ENCODE measurements at places on chromosomes 5 and 9.

DNA sequence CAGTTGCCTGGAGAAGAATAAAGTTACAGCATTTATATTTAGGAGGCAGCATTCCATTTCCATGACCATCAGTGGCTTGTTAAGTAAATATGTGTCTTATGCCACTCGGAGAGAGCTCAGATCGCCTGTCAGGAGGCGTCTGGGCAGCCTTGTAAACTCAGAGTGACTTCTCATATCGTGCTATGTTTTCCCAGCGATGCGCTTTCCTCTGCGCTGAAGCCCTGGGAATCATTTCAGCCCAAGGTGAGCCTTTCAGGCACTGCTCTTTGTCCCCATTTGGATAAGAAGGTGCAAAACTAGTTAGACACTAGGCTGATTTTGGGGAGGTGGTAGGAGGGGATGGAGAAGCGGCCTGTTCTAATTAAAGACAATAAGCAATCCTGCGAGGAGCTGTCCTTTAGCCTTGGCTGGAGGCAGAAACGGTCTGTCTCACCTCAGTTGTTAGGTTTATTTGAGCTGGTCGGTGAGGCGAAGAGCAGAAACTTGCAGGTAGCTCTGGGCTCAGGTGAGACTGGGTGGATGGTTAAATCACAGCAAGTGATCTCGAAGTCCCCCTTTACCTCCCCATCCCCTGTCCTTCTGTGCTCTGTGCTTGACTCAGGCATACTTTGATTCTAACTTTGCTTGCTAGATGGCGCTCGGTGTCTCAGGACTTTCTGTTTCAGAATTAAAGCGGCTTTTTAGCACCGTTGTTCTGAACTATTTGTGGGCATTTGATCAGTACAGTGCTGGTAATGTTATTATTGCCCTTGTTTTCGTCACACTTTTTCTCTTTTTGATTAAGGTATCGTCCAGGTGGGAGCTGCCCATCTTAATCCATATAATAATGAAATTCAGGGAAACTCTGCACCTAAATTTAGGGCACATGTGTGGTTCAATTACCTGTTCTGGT, 24.6 kb downstream of the NR2F1 start:
- DNase-seq, result peak; percentile 75

GRCh38 chr5:7779019-7780005, 71.6 kb downstream of the CFAP90 start:
- no peak for DNase-seq

DNA sequence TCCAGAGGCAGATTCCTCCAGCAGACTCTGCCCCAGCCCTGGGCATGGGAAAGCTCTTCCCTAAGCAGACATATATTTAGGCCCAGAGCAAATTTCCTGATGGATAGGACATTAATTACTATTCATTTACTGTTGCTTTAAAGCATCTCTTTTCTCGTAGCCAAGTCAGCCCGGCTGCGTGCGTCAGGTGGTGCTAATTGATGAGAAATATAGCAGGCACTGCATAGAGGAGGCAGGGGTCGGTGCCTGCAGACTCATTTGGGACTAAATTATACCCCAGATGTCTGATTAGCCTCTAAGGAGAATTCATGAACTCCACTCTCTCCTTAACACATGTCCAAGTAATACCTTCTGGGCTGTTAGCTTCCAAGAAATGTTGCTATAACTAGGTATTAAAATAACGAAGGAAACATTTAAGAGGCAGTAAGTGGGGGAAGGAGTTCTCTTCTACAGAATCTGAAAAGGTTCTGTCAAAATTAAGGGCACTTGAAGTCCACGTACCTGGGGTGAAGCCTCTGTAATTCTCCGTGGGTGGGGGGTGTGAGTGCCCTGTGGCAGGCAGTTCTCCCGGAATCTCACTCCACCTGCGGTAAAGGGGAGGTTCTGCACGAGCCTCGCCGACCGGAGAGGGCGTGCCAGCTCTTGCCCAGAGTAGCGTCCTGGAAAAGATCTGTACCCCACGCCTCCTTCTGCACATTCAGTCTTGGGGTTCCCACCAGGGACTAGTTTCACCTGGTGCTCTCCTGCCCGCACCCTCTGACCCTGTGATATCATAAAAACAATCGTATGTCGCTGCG, 115.9 kb upstream of the FCN2 start:
- no peak for DNase-seq

DNA sequence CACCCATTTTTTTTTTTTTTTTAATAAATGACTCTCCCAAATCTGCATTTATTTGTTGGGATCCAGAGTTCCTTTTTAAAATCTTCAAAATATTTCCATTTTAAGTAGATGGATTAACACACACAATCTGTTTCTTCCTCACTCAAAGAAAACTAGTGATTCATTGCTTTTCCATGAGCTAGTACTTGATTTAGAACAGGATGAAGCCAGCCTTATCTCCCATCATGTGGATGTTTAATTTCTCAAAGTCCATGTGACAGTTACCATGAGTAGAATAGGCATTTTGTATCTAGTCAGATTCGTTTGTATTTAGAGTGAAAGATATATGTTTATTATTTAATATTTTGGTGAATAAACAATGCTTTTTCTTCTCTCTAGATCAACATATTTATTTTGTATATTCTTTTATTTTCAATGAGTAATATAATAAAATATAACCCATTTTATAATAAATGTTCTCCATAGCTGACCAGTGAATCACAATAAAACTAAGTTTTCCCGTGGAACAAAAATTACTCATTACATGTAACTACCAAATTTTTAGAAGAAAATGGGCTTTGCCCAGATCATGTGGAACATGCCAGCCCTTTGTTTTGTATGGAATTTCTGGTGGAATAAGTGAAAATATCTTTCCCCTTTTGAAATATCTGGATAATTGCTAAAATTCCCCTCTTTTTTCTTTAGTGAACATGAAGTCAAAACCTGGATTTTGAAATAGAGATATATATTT, 54.9 kb upstream of the RPS23 start:
- DNase-seq, result no peak

DNA sequence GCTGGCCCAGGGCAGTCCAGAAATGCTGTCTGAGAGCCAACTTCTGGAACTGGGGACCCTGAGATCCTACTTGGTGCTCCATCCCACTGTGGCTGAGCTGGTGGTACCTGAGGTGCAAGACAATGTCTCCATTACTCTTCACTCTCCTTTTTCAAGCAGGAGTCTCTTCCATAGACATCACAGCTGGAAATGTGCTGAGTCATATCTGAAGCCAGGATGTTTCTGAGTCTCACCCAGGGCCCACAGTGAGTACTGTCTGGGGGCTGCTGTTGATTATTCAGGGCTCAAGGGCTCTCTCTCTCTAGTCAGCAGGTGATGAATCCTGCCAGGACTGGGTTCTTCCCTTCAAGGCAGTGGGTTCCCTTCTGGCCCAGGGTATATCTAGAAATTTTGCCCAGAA, 145.2 kb upstream of the TAS2R1 start:
- no peak for DNase-seq

- DNase-seq, result no peak
Observed at GRCh38 chr5:41870627-41871048, 413 bp upstream of the OXCT1 start.

DNA sequence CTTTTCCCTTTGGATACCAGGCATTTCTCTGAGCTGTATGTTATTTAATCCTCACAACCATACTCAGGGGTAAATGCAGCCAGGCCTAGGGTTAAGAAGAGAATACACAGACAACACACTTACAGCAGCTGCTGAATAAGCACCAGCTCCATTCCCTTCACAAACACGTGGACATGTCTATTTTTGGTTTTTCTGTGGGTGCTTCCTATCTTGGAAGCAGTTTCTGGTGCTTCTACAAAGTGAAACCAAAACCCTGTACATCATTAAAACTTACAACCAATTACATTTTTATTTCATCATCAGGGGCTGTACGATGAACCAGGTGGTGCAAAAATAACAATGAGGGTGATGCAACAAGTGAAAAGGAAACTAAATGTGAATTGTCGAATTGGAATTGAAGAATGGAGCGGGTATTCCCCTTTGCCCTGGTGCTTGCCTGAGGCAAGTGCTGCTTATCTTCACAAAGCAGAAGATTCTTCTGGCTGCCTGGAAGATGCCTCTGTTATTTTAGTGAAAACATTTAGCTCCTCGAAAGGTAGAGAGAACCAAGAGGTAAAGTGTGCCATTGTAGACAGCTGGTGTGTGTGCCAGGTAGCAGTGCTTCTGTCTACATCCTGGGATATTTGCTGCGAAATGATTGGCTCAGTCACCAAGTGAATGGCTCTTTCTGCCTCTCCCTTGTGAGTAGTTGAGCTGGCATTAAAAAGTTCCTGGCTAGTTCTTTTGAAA, 18.6 kb upstream of the IFNB1 start:
- DNase-seq, result no peak

DNA sequence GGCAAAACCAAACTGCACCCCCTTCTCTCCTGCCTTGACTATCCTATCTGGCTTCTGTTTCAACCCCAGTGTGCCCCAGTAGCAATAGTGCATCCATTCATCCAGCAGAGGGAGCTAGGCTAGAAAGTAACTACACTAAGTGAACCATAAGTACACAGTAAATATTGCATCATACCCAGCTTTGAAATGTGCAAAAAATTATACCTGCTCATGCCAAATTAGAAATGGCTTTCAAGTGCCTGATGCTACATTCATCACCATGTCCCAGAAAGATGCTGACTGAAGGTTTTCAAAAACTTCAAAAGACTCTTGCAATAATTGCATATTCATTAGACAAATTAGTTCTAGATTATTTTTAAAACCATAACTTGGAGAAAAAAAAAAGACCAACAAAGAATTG, 153.5 kb downstream of the PRELID2 start:
- DNase-seq, result peak; percentile 39

GRCh38 chr5:12272389-12272788, 368.1 kb upstream of the CTNND2 start:
- no peak for DNase-seq

GRCh38 chr5:72559866-72560766, 52.9 kb upstream of the ZNF366 start:
- DNase-seq, result no peak

DNA sequence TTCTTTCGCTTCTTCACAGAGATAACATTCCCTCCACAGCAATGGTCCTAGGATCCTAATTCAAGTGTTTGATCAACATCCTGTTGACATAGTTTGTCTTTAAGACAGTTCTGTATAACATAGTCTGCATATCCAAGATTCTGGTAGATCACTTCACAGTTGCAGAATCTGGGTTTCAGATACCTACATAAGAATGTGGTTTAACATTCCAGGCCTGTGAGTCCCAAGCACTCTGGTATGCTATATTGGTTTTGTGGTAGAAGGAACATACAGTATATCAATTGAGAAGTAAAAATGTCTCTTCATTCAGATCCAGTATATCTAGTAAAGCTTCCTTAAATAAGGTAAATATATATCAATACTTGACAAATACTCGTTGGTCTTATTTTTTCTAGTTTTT, 914.2 kb upstream of the CDH6 start:
- peak; percentile 48 for DNase-seq

DNA sequence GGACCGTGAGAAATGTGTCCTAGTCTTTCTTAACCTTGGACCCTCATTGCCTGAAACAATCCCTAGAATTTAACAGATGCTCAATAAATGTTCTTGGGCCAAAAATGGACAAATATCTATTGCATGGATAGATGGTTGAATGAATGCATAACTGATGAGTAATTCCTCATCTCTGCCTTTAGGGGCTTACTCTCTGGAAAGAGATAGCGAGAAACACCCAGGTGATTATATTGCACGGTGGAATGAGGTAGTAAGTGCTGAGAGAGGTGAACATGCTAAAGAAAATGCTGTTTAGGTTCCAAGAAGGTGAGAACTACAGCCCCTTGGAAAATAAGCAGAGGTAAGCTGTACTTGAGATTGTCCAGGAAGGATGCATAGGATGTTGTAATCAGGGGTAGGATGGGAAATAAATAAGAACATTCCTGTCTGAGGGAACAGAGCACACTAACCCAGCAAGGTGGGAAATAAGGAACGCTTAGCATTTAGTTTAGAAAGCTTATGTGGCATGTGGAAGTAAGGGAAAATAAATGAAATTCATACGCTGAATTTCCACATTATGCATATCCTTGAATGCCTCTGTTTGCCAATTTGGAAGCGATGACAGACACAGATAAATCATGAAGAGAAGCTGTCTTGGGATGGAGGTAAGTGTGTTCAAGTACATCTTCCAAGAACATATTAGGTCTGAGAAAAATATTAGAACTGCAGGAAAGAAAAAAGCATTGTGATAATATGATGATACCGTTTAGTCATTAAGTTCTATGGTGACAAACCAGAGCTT, 426.6 kb downstream of the ARHGEF28 start:
- DNase-seq, result no peak
